KG1 (cell line): ENCODE measurements at places on chromosomes 13 and 19.
A peak's percentile ranks its signal among the peaks of the same experiment; 100 is the strongest.

GRCh38 chr19:44657211-44657921, 13.7 kb downstream of the PVR start:
- peak; percentile 44 for DNase-seq

- no peak for DNase-seq
These were observed 83.4 kb upstream of the GPR183 start for GRCh38 chr13:99390601-99391000.

- no peak for DNase-seq
These were observed 40.8 kb downstream of the BRD4 start for GRCh38 chr19:15291548-15292021.

- no peak for DNase-seq
These were observed 235.6 kb downstream of the SHISA2 start for GRCh38 chr13:25816239-25816638.
